ENCODE measurements at places on chromosomes 4 and X. TPM values are rescaled to one million over a fixed set of nuclear protein-coding genes. Genes with fewer than 3 reads are reported as not detected.

Gene CT45A1
- not detected for total RNA-seq

Gene TMEM128
- total RNA-seq = 16.2 TPM

Gene CCNB3
- 0.48 TPM for total RNA-seq

Gene GPR34
- total RNA-seq = 41.2 TPM

Gene NAP1L2
- 0.55 TPM for total RNA-seq

- no peak for DNase-seq
These were observed 37.2 kb upstream of the MAGEA4 start for GRCh38 chrX:151875270-151876026.

GRCh38 chr4:19623866-19624265 lies 627.8 kb upstream of the SLIT2 start:
- DNase-seq = no peak

GRCh38 chr4:15754323-15754722 lies 23.8 kb upstream of the CD38 start:
- no peak for DNase-seq

- DNase-seq = no peak
These were observed 4.0 kb upstream of the NKX3-2 start for GRCh38 chr4:13548059-13548983.

GRCh38 chr4:82802911-82803310 lies 4.3 kb upstream of the SCD5 start:
- no peak for DNase-seq

- no peak for DNase-seq
These were observed 837.6 kb downstream of the FAM133A start for GRCh38 chrX:94511564-94511963.

DNA sequence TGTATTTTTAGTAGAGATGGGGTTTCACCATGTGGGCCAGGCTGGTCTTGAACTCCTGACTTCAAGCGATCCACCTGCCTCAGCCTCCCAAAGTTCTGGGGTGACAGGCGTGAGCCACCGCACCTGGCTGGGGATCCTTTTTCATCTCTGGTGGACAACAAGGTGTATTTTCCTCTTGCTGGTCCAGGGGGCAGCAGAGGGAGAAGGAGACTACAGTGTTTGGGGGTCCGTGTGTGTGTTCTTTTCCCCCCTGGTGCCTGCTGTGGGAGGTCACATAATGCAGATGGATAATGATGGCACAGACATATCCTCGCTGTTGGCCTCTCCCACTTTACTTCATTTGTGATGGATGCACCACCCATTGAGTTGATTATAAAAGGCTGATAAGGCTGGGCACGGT lies 39.0 kb upstream of the CD99 start:
- DNase-seq = no peak

DNA sequence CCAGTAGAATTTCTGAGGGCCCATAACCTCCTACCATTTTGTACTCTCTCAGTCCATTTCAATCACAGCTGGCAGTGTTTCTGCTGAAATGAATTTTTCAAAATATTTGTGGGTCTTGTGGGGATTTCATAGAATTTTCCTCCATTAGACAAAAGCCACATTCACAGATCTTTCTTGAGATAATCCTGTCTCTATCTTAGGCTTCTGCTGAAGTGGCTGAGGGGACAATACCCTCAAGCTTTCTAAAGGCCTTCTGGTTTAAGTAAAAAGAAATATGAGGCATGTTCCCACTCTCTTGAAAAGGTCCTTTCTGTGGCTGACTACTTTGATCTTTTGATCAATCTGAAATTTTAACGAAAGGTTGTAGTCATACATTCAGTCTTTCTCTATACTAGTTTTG lies 1930.0 kb upstream of the AGA start:
- no peak for DNase-seq

GRCh38 chrX:29671421-29671820 lies 543.9 kb upstream of the MAGEB2 start:
- DNase-seq = no peak

- no peak for DNase-seq
These were observed 22.0 kb upstream of the TRPC3 start for GRCh38 chr4:121973816-121974215.

DNA sequence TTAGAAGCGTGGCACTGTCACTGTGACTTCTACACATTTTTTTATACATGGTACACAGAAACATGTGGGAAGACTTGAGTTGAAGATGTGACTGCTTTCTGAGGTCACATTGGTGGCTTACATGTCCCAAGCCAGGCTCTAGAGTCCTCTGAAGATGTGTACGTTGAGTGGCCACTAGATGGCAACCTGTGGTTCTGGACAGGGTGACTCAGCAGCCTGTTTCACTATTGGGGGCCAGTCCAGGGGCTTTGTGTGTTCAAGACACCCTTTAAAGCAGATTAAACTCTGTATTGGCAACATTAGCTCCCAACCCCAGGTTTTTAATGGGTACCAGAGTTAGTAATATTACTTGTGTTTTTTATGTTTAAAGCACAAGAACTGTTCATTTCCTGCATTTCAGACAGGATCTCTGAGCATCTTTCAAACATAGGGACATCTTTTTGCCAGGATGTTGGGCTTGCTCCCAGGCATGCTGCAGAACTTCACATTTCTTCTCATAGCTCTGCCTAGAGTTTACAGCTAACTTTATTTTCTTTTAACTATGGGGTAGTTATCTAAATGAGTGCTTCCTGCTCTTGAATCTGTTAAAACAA lies 53.0 kb downstream of the DCUN1D4 start:
- no peak for DNase-seq

- DNase-seq = no peak
These were observed 76.7 kb downstream of the BMPR1B start for GRCh38 chr4:94834501-94834900.

DNA sequence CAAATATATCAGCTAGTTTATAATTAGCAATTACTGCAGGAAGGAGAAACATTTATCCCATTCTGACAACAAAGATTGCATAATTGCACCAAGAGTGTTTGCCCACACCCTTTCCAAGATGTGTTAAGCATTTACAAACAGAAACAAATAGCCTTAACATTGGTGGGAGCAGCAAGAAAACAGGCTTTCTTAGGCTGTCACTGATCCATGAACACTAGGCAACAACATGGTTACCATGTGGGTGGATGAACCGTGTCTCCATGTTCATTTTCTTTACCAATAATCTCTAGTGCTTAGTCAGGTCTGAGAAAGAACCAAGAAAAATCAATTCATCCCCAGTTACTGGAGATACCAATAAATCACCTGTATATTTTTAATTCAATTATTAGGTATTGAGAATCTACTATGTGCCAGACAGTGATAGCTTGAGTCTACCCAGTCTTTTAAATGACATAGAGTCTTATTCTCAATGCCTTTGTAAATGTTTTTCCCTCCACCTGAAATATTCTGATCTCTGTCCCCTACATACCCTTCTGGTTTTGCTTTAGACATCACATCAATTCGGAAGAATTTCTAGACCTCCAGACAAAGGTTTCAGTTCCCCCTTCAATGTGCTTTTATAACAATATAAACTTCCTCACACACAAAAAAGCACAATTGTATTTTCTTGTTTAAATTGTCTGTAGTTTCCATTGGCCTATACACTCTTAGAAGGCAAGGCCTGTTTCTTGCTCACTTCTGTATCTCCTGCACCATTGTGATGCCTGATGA lies 286.6 kb downstream of the PPP1R2C start:
- DNase-seq = no peak

- DNase-seq = no peak
These were observed 78.2 kb downstream of the COL4A6 start for GRCh38 chrX:108359806-108360602.

DNA sequence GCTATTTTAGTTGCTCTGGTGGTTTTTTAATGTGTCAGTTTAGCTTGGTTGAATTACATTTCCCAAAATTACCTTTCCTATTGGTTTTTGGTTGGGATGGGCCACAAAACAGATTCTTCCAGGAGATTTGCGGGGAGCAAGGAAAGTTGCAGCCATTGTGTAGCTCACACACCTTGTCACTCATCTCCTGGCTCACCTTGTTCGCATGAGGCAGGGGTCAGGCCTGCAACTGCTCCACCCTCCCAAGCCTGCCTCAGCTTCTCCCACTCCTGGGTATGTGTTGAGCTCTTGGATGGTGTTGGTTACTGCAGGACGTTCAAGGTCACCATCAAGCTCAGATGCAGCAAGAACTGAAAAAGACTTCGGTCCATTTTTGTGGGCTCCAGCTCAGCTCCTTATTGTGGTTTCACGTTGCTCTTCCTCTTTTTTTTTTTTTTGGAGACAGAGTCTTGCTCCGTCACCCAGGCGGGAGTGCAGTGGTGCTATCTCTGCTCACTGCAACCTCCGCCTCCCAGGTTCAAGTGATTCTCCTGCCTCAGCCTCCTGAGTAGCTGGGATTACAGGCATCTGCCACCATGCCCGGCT lies 95.6 kb upstream of the METTL14 start:
- DNase-seq = no peak

DNA sequence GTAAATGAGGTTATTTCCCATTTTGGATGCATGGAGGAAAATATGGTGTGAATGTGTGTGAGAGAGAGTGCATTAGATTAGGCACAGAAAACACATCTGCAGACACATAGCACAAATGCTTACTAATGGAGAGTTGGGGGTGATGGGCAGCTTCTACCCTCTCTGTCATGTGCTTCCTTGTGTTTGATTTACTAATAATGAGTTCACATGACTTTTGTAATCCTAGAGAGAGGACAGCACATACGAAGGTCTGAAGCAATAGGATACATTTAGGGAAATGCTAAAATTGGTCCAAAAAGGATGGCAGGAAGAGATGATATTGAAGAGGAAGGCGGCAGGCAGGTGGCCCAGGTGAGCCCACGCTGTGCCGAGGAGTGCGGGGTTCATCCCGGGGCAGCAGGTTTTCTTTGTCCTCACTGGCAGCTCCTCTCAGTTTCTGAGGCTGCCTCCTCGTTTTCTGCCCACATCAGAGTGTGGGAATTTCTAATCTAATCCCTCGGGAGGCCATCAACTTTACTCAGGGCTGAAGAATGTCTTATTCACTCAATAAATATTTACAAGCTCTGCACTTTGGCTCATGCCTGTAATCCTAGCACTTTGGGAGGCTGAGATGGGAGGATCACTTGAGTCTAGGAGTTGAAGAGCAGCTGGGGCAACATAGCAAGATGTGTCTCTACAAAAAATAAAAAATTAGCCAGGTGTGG lies 15.9 kb upstream of the MAP9 start:
- no peak for DNase-seq

- DNase-seq = no peak
These were observed 217.7 kb upstream of the PSAPL1 start for GRCh38 chr4:7652451-7652881.

DNA sequence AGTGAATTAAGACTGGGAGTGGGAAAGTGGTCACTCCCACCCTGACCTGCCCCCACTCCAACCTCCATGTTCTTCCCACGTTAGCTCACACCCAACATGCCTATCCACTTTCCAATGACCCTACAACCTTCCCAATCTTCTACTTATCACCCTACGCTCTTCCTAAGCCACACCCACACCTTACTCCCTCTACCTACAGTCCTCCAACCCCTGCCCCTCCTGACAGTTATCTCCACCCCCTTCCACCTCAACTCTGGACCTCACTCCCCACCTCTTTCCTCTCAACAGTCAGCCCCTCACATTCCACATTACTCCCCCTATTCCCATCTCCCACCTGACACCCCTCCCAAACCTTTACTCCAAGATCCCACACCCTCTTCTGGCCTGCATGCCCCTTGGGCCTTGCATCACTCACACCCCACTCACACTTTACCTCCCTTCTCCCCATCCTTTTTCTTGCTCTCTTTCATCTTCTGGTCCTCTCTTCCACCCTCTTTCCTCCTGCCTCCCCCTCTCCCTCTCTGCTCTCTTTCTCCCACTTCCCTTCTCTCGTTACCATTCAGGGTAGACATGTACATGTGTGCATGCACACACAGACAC lies 6.9 kb downstream of the NALF2 start:
- no peak for DNase-seq
